ENCODE measurements at places on chromosomes 3 and 15.

GRCh38 chr15:62488387-62488786 lies 323.3 kb upstream of the C2CD4B start:
- DNase-seq: no peak

GRCh38 chr3:33315826-33316225 lies 38.6 kb downstream of the FBXL2 start:
- no peak for DNase-seq

DNA sequence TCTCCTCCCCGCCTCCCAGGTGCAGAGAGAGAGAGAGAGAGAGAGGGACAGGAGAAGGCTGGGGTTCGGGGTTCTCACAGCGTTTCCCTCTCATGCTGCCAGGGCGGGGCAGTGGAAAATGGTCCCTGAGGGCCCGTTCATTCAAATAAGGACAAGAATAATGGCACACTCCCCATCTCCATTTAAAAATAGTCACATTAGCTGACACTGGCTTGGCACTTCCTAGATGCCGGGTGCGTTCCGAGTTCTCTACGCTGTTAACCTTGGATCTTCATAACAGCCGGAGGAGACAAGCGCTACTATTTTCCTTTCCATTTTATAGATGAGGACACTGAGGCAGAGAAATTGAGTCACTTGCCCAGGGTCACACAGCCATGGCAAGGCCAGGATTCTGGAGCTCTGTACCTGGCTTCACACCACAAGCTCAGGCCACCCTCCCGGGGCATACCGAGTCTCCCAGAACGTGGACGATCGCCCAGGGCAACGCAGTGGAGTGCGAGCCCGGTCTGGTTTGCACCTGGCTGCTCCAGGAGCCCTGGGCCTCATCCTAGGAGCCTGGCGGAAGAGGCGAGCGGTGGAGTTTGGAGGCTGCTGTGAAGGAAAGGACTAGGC lies 608 bp upstream of the SLC6A6 start:
- DNase-seq: no peak

GRCh38 chr3:62027241-62027640 lies 346.1 kb downstream of the FEZF2 start:
- no peak for DNase-seq

DNA sequence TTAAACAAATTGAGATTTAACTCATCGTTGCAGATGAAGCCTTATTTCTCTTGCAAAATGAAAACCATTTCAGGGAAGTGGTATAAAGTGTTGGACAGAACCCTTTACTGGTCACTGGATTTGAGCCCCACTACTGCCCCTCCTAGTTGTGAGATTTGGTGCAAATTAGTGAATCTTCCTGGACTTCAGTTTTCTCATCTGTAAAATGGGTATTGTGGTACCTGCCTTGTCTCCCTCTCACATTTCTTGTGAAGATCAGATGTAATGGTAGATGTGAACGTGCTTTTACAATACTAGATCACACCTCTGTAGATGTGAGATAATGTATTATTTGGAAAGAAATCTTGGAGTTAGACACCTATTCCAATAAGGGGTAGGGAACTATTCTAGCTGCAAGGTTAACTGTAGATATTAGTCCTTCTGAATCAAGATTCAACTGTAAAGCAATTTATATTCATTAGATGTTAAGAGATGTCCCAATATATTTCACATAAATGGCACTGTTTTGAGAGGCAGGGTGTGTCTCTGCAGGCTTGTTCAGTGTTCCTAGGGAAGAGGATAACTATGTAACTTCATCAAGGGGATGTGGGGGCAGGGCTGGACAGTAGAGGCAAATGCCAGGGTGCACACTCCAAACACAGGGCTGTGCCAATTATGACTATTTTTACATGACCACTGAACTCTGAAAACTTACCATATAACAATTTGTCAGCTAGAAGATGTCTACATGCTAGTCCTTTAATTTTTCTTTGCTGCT lies 112.4 kb upstream of the PFN2 start:
- DNase-seq: no peak

- no peak for DNase-seq
These were observed 36.5 kb downstream of the CAPN3 start for GRCh38 chr15:42395838-42396237.

DNA sequence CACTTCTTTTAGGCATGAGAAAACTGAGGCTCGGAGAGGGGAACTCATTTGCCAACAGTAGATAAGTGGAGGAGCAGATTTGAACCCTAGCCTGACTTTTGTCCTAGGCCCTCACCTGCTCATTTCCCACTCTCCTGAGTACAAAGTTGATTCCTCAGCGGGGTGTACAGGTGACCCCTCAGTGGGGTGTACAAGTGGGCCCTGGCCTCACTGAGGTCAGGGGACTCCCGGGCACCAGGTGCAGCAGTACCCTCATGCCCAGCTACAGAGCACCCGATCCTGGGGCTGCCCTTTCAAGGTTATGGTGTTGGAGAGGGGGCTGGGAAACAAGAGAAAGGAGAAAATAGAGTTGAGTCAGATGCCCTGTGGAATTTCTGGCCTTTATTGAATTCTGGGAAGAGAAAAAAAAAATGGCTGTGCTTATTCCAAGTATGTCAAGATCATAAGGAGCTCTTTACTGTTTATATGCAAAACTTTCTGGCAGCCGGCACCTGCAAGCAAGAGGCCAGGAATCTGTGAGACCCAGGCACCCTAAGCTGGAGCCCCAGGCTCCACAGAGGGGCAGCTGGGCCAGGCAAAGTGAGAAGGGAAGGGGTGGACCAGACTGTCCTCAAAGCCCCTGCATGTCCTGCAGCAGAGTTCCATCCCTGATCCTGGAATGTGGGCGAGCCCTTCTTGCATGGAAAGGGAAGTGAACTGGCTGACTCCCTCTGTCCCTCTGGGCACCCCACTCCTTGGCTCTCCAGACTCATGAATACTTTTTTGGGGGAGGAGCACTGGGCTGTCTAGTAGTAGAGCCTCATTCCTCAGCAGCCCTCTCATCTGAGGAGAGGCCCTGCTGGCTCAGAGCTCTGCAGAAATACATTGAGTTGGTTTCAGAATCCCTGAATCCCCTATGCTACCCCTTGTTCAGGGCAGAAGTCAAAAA lies 43.1 kb downstream of the AMOTL2 start:
- peak; percentile 62 for DNase-seq
